ENCODE measurements at places on chromosomes 13 and 19.
A peak's percentile ranks its signal among the peaks of the same experiment; 100 is the strongest.

DNA sequence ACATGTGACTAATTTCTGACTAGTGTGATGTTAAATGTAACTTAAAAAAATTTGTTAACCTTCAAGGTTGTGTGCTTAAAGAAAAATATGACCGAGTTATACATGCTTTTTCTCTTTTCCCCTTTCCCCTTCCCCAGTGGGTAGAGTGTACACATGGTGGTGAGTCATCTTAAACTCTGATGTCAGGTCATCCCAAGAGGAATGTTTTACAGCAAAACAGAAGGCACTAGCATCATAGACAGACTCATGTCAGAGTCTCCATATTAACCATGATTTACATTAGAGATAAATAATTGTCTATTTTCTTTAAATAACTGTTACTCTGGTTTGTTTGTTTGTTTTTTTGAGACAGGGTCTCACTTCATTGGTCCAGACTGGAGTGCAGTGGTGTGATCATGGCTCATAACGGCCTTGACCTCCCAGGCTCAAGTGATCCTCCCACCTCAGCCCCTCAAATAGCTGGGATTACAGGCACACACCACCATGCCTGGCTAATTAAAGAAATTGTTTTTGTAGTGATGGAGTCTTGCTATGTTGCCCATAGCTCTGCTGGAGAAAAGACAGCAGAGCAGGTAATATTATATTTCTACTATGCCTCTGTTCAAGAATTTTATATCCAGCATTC lies 160.4 kb upstream of the PCDH9 start:
- DNase-seq = no peak

DNA sequence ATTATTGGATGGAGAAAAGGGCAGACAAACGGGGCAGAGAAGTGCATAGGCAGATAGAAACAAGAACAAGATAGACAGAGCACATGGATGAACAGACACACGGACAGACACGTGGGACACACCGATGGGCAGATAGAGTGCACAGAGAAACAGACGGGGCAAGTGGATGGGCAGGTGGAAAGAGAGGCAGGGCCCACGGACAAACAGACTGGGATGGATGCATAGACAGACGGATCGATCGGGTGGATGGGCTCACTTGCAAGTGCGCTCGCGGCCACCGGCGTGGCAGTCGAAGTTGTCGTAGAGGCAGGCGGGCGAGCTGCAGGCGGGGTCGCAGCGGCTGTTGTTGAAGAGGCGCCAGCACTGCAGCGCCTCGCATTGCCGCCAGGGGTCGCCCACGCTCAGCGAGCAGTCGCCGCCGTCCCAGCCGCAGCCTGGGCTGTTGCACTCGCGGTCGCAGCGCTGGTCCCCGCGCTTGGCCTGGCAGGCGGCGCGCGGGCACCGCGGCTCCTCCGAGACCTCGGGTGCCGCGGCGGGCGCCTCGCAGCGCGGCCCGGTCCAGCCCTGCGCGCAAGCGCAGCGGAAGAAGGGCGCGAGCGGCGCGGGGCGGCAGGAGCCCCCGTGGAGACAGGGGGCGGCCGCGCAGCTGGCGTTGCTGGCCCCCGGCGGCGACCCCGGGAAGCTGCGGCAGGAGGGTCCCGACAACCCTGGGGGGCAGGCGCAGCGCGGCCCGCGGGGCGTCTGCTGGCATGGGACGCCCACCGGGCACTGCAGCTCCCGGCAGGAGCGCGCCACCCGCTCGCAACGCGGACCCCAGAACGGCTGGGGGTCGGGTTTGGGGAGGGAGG lies 23.3 kb downstream of the NOTCH3 start:
- peak; percentile 82 for DNase-seq

DNA sequence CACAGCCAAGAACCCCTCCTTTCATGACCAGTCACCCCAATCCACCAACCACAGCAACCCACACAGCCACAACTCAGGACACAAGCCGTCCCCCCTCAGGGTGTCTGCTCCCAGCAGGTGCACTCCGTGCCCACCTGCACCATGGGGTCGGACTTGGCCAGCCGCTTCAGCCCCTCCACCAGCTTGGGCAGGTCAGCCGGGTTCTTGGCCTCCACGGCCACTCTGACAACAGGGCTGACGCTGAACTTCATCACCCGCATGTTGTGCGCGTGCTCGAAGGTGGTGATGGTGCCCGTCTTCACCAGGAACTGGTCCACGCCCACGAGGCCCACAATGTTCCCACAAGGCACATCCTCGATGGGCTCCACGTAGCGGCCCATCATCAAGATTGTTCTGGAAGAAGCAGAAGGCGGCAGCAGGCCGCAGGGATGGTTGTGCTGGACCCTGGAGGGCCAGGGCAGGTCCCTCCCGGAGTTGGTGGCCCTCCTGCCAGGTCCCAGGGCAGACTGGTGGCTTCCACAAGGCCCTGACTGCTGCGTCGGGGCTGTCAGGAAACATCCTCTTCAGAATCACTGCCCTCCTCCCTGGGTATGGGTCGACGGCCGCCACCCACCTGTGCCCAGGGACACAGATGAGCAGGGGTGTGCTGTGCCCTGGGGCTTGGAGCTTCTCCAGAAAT lies 5.5 kb downstream of the EEF2 start:
- DNase-seq = no peak

GRCh38 chr13:33277037-33277740 lies 8.4 kb downstream of the STARD13 start:
- no peak for DNase-seq

GRCh38 chr19:1736927-1737326 lies 16.4 kb upstream of the ONECUT3 start:
- no peak for DNase-seq

DNA sequence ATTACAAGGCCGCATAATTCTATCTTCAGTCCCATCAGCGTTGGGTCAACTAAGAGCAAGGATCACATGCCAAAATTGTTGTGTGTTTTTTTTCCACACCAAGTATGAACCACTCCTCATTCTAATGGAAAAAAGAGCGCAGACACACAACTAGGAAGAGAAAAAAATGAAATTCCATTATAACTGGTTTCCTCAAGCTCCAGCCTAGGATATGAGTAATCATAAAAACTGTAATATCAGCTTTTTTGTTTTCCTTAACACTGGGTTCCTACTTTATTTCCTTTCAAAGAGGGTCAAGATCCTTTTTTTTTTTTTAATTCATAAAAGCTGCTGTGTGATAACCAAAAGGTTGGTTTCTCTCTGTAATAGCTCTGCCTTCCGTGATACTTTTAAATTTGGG lies 19.4 kb downstream of the TSHZ3 start:
- DNase-seq = no peak

- DNase-seq = no peak
Observed at GRCh38 chr19:4566402-4567051, 7.0 kb upstream of the SEMA6B start.

DNA sequence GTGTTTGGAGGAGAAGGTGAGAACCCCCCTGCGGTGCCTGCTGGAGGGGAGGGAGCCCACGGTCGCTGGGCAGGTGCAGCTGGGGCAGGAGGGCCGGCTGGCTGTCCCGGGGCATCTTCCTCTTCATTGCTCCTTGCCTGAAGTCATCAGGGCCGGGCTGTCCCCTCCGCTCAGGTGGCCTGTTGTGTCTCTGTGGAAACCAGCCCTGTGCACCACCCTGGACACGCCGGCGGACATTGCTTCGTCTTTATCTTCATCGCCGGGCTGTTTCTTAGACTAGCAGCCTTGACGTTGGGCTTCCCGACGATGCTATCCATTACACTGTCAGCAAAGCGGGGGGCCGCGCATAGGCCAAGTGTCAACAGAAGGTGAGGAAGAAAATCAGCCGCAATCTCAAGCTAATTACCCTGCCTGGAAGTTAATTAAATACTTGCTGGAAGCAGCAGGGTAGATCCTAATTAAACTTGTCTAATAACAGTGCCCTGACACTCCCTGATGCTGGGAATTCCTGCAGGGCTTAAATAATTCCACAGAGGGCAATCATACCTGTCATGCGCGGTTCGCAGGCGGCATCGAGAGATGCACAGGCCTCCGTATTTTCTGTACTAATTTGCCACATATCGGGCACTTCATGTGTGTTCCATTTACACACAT lies 111.4 kb upstream of the SOX1 start:
- DNase-seq = no peak

- no peak for DNase-seq
Observed at GRCh38 chr19:10983026-10983425, 22.2 kb downstream of the SMARCA4 start.

DNA sequence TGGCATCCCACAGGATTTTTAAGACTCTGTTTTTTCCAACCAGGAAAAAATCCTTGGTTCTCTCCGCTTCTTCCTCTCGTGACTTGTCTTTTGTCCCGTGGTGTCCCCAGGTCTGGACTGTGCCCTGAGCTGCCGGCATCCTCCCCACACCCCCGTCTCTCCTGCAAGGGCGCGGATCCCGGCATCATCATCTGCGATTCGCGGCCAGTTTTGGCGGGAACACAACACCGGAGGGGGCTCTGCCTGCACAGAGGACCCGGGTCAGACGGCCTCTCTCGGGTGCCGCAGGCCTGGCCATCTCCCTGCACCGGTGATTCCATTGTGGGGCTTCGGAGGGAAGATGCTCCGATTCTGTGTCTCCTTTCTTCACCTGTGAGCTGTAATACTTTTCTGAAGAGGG lies 18.8 kb upstream of the GAS6 start:
- no peak for DNase-seq

- DNase-seq = no peak
Observed at GRCh38 chr19:42201489-42202289, 15.8 kb downstream of the DEDD2 start.

DNA sequence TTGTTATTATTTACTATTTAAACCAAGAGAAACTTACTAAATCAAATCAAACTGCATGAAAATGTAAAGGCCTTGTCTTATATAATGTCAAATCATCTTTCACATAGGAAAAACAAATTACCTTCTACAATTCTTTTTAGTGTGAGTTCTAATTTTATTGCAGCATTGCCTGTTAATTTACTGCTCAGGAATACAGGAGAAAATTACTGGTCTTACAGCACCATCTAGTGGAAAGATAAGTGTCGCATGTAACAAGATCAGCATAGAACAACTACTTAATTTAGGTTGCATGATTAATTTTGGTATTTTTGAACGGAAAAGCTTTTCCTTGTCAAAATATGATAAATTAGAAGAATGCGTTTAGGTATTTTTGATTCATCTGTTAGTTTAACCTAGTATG lies 502.7 kb downstream of the UQCRFS1 start:
- DNase-seq = no peak

GRCh38 chr13:94702181-94703041 lies 9.9 kb downstream of the SOX21 start:
- DNase-seq = no peak

- DNase-seq = no peak
Observed at GRCh38 chr13:23321535-23322241, 111.8 kb downstream of the SACS start.

DNA sequence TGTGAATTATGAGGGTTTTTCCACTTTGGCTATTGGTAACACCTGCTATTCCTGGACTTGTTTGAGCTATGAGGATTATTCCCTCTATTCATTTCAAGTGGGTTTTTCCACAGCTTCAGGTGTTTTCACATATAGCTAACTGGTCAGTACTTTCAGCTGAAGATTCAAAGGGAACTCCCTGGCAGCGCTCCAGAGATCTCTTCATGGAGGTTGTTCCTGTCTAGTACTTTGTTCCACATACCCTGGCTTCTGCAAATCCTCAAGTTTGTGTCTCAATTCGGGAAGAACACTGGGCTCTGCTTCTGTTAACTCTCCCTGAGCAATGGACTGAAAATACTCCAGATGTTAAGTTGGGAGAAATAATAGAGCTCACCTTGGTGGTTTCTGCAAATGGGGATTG lies 5.6 kb upstream of the ZNF607 start:
- no peak for DNase-seq

DNA sequence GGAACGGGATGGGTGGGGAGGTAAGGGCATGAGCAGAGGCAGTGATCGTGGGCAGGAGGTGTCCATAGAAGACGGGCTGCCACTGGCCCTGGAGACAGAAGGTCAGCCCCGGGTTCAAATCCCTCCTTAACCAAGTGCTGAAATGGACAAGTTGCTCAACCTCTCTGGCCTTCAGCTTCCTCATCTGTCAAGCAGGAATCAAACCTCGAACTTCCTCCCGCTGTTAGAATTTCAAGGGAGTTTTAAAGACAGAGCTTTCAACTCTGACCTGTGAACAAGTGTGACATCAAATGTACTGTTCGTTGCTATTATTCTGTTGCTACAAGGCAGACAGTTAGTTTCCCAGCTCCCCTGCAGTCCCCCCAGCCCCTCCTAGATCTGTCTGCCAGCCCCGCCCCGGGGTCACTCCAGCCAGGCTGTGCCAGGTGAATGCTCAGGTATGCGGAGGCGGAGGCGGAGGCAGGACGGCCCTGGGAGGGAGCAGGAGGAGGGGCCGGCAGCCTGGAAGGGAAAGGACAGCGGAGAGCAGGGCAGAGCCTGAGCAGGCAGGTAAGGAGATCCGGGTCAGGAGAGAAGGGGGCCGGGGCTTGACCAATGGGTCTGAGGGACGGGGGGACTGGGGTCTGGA lies at the start of gene EPS8L1:
TSS of gene EPS8L1 (plus strand) at position 499 of the 628 bp plus-strand sequence. CDS start 576 bp downstream, outside the sequence.
- no peak for DNase-seq

DNA sequence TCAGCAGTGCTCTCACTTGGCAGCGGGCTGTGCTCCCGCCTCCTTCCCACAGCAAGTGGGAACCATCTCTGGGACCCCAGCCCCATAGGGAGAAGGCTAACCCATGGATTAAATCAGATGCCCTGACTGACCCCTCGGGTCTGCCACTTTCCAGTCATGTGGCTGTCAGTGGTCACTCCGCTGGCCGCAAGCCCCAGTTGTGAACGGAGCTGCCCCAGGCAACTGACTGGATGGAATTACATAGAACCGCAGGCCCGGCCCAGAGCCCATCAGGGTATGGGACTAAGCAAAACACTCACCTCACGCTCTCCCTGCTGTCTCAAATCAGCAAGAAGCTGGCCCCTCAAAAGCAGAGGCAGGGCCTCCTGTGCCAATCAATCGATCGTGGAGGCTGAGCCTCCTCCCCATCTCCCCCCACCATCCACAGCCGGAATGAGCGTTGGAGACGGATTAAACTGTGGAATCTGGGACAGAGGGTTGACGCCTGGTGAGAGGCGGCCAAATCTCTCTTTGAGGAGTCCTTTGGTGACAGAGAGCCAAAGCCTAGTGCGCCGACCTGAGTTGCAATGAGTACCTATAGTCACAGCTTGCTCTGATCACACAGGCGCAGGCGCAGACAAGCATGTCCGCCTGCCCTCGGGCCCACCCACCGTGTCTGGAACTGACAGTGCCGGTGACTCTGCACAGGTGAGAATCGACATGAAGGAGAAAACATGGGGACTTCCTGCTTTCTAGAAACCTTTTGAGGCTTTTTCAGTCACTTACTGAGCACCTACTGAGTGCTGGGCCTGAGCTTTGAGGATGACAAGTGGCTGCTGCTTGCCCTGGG lies 38.7 kb downstream of the PBX4 start:
- DNase-seq = no peak

DNA sequence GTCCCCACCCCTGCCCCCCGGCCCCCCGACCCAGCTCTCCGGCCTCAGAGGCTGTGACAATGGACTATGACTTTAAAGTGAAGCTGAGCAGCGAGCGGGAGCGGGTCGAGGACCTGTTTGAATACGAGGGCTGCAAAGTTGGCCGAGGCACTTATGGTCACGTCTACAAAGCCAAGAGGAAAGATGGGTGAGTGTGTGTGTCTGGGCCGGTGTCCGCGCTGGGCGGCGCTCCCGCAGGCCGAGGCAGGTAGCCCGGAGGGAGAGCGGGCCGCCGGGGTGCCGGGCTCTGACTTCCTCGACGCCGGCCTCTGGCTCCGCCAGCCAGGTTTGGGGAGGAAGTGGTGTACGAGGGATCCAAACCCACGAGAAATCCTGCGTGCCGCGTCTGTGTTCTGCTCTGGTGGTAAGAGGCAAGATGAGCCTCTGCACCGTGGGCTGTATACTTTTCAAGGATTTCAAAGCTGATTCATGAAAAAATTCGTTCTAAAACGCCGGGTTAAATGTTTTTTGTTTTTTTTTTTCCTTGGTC lies 718 bp downstream of the CDK8 start:
- peak; percentile 34 for DNase-seq
